ENCODE measurements at places on chromosomes 5 and 9.

DNA sequence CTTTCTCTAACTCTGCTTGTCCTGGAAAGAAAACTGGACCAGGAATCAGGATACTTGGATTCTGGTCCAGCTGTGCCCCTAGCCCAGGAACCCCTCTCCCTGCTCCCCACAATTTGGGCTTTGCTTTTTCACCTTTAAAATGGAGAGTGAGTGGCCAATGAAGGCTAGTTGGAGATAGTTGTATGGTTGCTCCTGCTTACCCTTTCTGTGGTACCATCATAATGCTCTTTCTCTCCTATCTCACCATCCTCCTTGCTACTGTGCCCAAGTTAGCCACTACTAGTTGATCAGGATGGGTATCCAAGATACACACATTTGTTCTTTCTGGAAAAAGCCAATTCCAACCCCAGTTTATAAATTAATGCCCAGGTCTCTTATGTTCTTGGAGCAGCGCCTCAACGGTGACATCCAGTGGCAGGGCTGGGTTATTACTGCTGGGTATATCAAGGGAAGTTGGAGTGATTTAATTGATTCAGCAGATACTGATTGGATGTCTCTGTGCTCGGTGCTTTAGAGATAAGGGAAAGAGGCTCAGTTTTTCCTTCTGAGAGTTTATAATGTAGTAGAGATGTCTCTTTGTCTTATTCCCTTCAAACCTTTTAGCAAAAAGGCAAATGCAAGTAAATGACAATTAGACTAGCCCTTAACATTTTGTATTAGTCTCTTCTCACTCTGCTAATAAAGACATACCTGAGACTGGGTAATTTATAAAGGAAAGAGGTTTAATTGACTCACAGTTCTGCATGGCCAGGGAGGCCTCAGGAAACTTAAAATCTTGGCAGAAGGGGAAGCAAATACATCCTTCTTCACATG lies 38.5 kb downstream of the FAXDC2 start:
- DNase-seq: peak; percentile 33

GRCh38 chr9:113705928-113706519 lies 170.1 kb upstream of the ZNF618 start:
- DNase-seq: no peak

- no peak for DNase-seq
These were observed 42.9 kb downstream of the LRRTM2 start for GRCh38 chr5:138832218-138832617.

DNA sequence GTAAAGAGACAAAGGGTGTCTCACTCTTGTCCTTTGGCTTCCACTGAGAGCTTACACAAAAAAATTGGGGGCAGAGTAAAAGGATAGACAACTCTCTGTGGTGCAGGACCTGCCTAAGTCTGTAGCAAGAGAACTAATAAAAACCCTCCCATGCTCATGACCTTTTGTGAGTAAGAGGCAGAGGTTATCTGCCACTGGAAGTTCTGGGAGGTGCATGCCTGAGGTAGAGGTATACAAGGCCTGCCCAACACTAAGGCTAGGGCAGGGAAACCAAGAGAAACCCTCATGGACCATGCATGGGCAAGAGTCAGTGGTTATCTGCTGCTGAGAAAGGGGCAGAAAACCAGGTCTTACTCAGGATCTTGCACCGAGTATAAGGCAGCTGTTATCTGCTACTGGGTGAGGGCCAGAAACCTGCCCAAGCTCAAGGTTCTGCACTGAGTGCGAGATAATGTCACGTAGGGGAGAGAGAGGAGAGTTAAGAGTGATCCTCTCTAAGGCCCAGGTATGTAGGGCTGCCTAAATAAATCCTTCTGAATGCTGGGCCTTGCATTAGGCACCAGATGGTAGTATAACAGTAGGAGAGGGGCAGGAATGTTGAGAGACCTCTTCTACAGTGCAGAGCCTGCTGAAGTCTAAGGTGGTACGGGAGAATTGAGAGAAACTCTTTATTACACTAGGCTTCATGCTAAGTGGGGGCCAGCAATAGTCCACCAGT lies 143.4 kb downstream of the MACROH2A1 start:
- no peak for DNase-seq

All from stimulated activated CD8-positive, alpha-beta memory T cell treated with anti-CD3 and anti-CD28 coated beads, Interleukin-4, amount 100 ng/mL, for 4 hours (primary cell).